ENCODE measurements at places on chromosomes 7 and 10.
A peak's percentile ranks its signal among the peaks of the same experiment; 100 is the strongest.

- DNase-seq = no peak
- no peak overlapping the region for H3K27ac ChIP-seq
- no peaks in the 10 kb centered on the region for H3K4me1 ChIP-seq
- H3K4me3 ChIP-seq = no peak overlapping the region
Measured at GRCh38 chr7:28815928-28816373, 142.2 kb downstream of the TRIL start.

DNA sequence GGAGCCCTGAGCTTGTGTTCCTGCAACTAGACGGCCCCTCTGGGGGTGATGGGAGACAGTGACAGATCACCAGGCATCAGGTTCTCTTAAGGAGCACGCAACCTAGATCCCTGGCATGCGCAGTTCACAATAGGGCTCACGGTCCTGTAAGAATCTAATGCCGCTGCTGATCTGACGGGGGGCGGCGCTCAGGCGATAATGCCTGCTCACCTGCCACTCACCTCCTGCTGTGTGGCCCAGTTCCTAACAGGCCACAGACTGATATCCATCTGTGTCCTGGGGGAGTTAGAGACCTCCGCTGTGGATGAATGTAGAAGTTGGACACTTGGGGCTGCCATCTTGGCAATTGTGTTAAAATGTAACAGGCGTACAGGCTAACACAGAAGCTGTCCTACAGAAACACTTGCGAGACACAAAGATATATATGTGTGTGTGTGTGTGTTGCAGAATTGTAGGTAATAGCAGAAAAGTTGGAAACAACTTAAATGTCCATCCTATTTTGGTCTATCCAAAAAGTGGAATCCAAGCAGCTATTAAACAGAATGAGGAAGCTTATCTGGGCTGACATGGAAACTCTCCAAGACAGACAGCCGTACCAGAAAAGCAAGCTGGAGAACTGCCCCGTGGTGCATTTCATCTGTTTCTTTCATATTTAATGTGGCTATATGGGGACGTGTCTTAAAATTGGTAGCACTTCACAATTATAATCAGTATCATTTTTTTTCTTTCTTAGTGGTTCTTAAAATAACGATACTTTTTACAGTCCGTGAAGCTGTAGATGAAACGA lies 82.8 kb downstream of the MKI67 start:
- H3K4me1 ChIP-seq = peaks cover 34% of the 10 kb centered on the region
- DNase-seq = no peak
- H3K36me3 ChIP-seq = peaks cover 22% of the 10 kb centered on the region
- H3K4me3 ChIP-seq = no peak overlapping the region

DNA sequence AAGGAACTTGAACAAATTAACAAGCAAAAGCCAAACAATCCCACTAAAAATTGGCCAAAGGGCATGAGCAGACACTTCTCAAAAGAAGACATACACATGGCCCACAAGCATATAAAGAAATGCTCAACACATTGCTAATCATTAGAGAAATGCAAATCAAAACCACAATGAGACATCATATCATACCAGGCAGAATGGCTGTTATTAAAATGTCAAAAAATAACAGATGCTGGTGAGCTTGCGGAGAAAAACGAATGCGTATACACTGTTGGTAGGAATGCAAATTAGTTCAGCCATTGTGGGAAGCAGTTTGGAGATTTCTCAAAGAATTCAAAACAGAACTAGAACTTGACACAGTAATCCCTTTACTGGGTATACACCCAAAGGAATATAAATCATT lies 311.7 kb upstream of the HPS1 start:
- H3K4me3 ChIP-seq = no peak overlapping the region
- no peaks in the 10 kb centered on the region for H3K36me3 ChIP-seq
- H3K27me3 ChIP-seq = peaks cover 15% of the 10 kb centered on the region
- no peaks in the 10 kb centered on the region for H3K4me1 ChIP-seq
- H3K27ac ChIP-seq = no peak overlapping the region

- no peak for DNase-seq
- H3K4me1 ChIP-seq = no peaks in the 10 kb centered on the region
- H3K27me3 ChIP-seq = no peaks in the 10 kb centered on the region
Measured at GRCh38 chr10:76318211-76318610, 886.8 kb downstream of the LRMDA start.

DNA sequence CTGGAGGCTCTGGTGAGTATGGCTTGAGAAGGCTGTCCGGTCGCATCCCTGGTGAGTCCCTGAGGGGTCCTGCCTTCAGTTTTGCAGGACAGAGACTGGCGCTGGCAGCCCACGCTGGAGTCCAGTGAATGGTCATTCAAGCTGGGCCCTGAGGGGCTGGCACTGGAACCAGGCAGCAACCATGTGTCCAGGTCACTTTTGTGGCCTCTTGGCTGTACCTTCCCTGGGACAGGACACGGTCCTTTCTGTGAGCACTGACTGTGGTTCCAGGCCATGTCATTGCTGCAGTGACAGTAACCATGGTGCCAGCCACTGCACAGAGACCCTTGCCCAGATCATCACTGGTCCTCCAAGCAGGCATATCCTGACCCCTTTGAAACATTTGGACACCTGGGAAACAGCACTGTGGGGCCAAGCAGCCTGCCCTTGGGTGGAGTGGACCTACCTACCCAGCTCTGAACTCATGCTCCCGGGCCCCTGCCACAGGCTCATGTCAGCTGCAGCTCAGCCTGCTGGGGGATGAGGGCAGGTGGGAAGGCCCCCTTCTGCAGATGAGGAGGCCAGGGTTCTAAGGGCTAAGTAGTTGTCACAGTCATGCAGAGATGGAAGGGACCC lies 72.1 kb downstream of the ADCY1 start:
- DNase-seq = peak; percentile 5
- no peak overlapping the region for H3K27ac ChIP-seq
- no peaks in the 10 kb centered on the region for H3K4me1 ChIP-seq

- H3K4me1 ChIP-seq = no peaks in the 10 kb centered on the region
- no peaks in the 10 kb centered on the region for H3K36me3 ChIP-seq
- no peak for DNase-seq
- H3K4me3 ChIP-seq = no peak overlapping the region
Measured at GRCh38 chr10:31288962-31289361, 30.1 kb upstream of the ZEB1 start.
